ENCODE measurements at places on chromosomes 7 and 10. TPM values are rescaled to one million over a fixed set of nuclear protein-coding genes. Genes with fewer than 3 reads are reported as not detected.

GRCh38 chr10:109205929-109206585 lies 717.3 kb downstream of the XPNPEP1 start:
- DNase-seq, result no peak

- DNase-seq, result no peak
Measured at GRCh38 chr7:128908750-128909624, 1.5 kb downstream of the KCP start.

DNA sequence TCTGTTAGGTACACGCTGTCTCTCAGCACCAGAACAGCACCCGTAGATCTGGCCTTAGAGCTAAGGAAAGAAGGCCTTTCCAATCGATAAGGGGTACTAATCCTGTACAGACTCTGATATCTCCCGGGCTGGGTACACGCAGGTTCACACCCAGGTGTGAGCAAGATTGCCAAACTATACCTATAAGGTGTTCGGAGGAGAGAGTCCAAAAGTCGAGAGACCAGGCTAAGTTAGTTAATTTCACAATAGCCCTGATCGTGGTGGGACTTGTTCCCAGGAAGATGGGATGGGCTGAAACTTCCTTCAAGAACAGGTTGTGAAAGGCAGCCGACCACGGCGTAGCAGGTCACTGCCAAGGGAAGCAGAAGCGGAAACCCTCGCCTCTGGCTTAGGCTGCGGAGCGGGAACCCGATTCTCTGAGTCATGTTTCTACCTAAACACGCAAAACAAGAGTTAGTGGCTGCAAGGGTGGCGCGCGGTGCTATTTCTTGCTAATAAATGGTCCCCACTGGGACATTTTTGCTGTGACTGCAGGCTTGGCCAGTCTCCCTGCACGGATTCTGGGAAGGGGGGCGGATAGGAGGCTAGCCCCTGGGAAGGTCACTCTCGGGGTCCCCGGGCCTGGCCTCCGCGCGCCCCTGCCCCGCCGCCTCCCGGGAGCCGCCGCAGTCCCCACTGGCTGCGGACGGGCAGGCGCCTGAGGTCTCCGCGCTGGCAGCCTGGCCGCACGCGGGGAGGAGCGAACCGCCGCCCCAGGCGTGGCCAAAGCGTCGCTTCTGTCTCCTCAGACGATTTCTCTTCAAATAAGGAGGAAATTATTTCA lies 75.4 kb upstream of the PDSS1 start:
- peak; percentile 9 for DNase-seq

DNA sequence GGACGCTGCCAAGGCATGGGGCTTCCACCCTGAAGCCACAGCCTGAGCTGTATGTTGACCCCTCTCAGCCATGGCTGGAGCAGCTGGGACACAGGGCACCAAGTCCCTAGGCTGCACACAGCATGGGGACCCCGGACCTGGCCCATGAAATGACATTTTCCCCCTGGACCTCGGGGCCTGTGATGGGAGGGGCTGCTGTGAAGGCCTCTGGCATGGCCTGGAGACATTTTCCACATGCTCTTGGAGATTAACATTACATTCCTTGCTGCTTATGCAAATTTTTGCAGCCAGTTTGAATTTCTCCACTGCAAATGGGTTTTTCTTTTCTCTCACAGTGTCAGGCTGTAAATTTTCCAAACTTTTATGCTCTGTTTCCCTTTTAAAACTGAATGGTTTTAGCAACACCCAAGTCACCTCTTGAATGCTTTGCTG lies 463.6 kb downstream of the ZWINT start:
- no peak for DNase-seq

DNA sequence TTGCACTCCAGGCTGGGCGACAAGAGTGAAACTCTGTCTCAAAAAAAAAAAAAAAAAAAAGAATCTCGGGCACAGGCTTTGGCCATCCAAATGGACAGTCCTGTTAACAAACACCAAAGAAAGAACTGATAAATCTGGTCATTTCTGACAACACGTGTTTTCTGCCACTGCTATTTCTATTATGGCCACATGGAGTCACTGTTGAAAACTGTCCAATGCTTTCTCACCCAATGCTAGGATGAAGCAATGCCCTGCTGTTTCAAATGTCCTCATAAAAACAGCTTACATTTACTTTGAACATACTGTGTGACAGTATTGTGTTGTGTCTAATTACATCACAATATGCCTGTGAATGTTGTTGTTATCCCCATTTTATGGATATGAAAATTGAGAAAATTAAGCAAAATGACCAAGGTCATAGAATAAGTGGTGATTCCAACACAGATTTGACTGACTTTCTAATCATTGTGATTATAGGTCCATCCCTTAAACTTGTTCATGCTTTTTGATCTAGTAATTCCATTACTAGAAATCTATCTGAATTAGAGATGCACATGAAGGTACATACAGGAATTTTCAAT lies 19.9 kb upstream of the MAP3K8 start:
- peak; percentile 78 for DNase-seq

DNA sequence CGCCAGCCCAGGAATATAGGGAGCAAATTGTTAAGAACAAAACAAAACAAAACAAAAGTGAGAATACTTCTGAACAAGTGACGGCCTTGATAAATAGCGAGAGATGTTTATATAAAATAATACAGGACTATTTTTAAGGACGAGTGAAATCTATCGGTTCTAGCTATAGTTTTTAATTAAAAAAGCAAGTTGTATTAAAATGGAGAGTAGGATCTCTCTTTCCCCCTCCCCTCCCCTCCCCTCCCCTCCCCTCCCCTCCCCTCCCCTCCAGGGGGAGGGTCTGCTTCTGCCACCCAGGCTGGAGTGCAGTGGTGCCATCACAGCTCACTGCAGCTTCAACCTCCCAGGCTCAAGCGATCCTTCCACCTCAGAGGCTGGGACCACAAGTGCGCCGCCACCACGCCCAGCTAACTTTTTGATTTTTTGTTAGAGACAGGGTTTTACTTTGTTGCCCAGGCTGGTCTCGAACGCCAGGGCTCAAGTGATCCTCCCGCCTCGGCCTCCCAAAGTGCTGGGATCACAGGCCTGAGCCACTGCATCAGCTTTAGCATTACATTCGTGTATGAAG lies 440 bp upstream of the TCAF1 start:
- no peak for DNase-seq

GRCh38 chr7:150397346-150398107 lies 18.4 kb downstream of the ZNF775 start:
- DNase-seq, result no peak

GRCh38 chr7:129865093-129865924 lies 87.5 kb downstream of the UBE2H start:
- no peak for DNase-seq

DNA sequence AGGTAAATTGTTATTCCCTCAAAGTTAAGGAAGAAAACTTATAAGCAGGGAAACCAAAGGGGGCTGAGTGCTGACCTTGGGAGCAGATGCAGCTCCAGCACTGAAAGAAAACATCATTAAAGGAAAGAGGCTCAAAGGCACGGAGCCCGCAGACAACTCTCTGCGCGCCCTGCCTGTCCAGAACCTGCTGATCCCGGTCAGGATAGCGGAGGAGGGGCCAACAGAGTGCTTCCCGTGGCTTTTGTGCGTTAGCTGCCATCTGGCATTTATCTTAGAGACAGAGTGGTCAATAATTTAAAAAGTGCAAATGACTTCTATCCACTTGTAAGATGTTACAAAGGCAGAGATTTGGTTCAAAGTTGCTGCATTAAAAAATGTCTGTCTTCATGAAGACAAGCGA lies 162.1 kb downstream of the FANK1 start:
- peak; percentile 29 for DNase-seq

DNA sequence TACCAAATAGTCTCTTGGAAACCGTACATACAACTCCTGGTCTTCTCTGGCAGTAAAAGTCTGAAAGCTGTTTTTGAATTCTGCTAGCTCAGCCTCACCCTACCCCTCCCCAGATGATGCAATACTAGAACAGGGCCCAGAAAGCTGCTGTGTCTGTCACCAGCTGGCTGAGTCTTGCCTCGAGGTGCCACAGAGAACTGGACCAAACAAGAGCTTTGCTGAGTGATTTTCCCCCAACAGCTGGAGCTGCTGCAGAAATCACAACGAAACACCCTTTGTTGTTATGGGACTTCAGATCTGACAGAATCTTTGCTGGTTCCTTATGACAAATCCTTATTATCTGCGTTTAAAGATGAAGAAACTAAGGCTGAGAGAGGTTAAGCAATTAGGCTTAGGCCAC lies 134.1 kb downstream of the SPAG6 start:
- DNase-seq, result no peak

DNA sequence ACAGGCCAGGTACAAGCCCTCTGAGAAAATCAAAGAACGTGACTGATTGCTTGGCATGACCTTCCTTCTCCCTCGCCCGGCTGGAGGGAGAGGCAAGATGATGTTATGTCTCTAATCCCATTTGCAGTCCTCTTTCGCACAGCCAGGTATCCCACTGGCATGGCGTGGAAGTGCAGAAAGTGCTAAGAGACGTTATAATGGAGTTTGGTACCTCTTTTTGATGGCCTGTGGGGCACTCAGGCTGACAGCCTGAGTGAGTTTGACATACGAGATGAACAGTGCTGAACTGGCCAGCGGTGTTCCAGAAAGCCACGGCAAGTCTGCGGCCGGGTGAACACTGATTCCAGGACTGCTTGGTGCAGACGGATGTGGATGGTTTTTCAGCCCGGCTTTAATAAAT lies 241.6 kb downstream of the RAB11FIP2 start:
- DNase-seq, result no peak

DNA sequence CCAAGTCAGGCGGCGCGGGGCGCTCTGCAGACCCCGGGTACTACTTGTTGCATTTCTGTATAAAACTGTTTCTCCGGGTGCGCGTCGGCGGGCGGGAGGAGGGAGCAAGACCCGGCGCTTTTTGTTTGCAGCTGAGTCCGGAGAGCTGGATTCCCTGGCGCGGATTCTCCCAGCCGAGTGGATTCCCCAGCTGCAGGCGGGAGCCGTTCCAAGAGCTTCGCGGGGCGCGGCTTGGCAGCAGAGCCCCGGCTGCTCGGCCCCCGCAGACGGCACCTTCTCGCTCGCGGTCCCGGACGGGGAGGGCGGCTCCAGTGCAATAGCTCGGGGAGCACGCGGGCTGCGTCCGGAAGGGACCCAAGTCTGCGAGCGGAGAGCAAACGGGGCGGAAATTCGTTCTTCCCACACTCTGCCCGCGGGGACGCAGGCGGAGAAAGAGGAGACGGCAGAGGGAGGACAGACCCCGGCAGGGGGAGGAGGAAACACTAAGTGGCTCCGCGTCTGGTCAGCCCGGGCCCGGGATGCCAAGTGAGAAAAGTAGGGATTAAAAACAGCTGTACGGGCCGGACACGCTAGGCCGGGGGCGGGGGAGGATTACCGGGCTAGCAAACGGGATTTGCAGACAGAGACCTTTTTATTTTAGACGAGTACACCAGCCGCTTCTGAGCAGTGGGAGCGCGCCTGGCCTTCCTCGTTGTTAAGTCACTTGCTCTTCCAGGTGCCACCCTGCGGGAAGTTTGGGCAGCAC lies at the start of gene TRIL:
Gene TRIL (minus strand): TSS at position 96 of the 745 bp plus-strand sequence. CDS start 284 bp downstream, outside the sequence.
- peak; percentile 55 for DNase-seq

DNA sequence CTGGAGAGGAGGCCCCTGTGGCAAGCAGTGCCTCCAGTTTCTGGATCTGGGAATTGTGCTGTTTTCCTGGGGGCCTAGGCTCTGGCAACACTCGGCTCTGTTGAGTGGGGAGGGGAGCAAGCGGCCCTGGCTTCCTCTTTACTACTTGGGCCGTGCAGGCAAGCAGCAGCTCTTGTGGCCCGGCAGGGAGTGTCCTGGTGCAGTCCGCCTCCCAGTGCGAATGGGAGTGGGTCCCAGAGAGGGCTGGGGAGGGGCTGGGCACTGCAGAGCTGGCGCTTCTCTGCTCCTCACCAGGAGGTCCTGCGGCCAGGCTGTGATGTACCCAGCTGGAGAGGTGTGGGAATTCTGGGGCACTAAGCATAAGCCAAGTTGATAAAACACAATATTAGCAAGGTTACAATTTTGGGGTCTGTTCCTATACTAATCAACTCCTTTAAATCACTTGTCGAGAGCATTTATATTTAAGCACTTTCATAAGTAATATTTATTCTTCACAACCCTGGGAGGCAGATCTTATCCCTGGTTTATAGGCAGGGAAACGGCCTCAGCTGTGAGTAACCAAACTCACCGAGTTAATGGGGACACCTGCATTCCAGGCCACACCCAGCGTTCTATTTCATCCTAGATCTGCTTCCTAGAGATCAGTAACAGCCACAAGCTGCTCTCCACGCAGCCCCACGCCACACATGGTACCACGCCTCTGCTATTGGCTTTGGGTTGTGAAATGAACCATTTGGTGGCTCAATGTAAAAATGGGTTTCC lies 183.4 kb upstream of the PLXNA4 start:
- DNase-seq, result no peak

DNA sequence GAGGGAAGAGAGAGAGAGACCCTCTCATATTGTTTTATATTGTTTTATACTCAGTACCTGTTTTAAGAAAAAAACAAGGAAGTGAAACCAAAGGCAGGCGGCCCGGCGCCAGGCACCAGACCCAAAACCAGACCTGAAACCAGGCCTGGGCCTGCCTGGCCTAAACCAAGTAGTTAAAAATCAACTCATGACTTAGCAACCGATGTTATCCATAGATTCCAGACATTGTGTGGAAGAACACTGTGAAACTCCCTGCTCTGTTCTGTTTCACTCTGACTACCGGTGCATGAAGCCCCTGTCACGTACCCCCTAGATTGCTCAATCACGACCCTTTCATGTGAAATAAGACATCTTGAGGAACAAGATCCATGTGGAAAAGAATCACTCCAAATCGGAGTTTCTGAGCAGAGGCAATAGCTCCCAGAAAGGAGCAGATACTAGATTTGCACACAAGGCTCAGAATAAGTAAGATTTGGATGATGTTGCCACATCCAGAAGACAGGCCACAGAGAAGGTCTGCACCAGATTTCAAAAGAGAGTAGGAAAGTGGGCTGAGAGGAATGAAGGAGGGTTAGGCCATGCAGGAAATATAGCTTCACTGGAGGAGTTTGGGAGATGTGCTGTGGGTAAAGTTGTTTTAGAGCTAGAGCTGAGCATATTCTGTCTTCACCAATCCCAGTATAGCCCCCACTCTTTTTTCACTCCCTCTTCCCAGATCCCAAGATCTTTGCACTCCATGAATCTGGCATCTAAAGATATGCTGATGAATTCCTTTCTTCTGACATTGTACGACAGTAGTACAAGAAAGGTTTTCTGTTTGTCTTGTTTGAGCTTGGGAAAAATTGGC lies 8.8 kb upstream of the ZNF248 start:
- DNase-seq, result no peak

DNA sequence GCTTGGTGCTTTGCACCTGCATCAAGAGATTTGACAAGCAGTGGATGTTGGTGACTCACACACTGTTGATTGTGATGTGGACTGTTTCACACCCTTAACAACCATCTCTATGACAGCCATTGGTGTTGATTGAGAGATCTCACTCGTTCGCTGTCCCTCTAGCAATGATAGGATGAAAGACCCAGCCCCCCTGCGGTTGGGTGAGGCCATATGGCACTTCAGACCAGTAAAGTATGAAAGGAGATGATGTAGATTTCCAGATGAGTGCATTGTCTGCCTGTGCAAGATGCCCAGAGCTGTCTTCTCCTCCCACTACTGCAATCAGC lies 138.7 kb upstream of the PRR15 start:
- no peak for DNase-seq

- DNase-seq, result no peak
Measured at GRCh38 chr7:127812540-127812939, 160.5 kb downstream of the SND1 start.

The HACD1 gene
- 27.9 TPM for total RNA-seq

The FRMPD2 gene
- total RNA-seq, result 0.28 TPM

The PRKCQ gene
- total RNA-seq, result 0.17 TPM

The NKX2-3 gene
- not detected for total RNA-seq

The ANKRD7 gene
- not detected for total RNA-seq

The TAS2R3 gene
- total RNA-seq, result 0.74 TPM

The CDC14C gene
- total RNA-seq, result not detected

The ETV1 gene
- 5.6 TPM for total RNA-seq

The PRSS1 gene
- total RNA-seq, result not detected

The SLC26A5 gene
- 0.85 TPM for total RNA-seq

The CPA5 gene
- total RNA-seq, result not detected

The ITGB8 gene
- 8.5 TPM for total RNA-seq

The DIP2C gene
- total RNA-seq, result 8.1 TPM

The CACNA2D1 gene
- 20.6 TPM for total RNA-seq

Measured in dermis blood vessel endothelial cell (primary cell).